ENCODE measurements at places on chromosomes 11 and 22.

GRCh38 chr11:35173011-35173511 is 34.1 kb downstream of the CD44 start:
- DNase-seq = no peak

GRCh38 chr11:72102946-72103753 is at the start of gene LAMTOR1:
TSS of gene LAMTOR1 (minus strand) at chr11:72103297. CDS start at chr11:72103224, 73 bp downstream.
- peak; percentile 99 for DNase-seq

DNA sequence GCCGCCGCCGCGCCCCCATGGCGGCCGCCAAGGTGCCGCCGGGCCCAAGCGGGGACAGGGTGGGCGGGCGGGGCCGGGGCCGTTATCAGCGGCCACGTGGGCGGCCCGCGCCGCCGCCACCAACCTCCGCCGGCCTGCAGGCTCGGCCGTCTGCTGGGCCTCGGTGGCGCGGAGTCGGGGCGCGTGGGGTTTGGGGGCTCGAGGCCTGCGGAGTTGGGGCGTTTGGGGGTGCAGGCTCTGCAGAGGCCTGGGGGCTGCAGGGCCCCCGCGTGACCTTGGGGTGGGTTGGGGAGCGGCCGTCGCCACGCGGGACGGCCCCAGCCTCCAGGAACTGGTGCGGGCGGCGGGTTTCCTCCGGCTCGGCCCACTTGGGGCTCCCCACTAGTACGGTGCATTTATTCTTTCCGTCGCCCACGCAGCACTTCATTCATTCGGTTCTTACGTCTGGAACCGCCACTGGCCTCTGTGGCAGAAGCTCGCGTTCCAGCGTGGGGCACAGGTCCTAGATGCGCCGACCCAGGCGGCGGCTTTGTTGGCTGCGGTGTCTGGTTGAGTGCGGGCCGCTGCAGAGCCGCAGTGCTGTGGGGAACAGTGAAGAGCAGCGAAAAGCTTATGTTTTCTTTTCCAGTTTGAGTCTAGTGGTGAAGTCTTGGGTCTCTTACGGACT is 740 bp upstream of the TRMT2A start:
- peak; percentile 27 for DNase-seq

GRCh38 chr22:22082960-22083359 is 100.4 kb upstream of the TOP3B start:
- DNase-seq = no peak

DNA sequence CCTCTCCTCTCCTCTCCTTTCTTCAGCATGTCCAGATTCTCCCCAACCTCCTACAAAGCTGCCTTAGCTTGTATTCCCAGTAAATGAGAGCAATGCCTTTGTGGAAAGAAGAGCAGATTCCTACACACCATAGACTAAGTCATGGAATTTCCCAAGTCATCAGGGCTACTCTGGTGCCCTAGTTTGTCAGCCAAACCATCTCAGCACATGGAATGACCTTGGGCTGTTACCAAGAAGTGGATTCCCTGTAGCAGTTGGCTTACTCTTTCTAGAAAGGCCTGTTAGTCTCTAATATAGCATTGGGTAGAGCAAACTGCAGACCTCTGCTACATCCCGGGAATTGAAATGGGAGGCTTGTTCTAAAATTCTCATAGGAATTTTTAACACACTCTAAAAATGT is 108.9 kb upstream of the OLFML1 start:
- DNase-seq = no peak

DNA sequence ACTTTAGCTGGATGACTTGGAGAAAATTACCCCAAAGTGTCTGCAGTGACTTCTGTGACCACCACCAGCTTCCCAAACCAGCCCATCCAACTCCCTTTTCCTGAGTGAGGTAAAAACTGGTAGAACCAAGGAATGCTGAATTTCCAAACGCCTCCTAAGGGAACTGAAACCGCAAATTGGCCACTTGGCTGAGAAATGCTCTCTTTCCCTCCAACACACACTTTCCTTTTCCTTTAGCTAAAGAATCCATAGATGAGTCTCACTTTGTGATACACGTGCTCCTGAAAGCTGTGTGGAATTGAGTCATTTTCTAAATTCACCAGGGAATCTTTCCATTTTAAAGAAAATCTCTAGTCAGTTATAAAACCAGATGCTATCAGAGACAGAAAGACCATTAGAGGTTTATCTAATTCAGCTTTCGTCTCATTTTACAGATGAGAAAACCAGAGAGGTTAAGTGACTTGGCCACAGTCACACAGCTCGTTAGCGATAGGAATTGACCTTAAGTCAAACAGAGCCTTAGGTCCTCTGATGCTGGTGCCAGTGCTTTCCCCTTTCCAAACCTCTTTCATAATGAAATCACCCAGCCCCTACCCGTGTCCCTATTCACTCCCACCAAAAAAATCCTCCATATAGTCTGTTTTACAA is 137.2 kb downstream of the COMMD9 start:
- no peak for DNase-seq

DNA sequence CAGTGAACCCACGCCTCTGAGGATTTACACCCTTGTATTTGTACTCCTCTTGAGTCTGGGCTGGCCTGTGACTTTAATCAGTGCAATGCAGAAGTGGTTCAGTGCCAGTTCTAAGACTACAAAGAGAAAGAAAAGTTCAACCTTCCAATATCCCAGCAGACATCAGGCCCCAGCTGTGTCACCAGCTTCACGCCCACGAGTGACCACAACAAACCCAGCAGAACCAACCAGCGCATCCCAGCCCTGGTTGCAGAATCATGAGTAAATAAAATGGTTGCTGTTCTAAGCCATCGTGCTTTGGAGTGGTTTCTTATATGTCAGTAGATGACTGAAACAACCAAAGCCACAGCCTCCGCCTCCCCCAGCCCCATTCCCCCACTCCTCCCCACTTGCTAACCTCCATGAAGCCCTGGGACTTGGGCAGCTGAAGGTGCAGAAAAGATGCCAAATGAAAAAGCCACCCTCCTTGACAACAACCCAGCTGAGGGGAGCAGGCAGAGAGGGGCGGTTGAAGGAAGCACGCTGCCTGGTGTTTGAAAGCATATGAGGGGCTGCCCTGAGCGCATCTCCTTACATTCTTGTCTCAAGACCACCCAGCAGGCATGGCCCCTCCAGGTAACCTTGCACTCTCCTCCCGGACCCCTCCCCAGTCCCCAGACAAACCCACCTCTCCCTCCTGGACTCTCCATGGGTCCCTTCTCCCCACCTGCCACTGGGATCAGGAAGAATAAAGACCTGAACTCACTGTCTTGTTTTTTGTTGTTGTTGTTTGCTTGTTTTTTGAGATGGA is 20.9 kb downstream of the TSKU start:
- DNase-seq = no peak

GRCh38 chr11:73597956-73598718 is at the start of gene FAM168A:
TSS of gene FAM168A (minus strand) at chr11:73598112. CDS start at chr11:73468474, 129,638 bp downstream.
- DNase-seq = peak; percentile 96

- peak; percentile 76 for DNase-seq
These were observed 787 bp downstream of the LRRC10B start for GRCh38 chr11:61509043-61510029.

DNA sequence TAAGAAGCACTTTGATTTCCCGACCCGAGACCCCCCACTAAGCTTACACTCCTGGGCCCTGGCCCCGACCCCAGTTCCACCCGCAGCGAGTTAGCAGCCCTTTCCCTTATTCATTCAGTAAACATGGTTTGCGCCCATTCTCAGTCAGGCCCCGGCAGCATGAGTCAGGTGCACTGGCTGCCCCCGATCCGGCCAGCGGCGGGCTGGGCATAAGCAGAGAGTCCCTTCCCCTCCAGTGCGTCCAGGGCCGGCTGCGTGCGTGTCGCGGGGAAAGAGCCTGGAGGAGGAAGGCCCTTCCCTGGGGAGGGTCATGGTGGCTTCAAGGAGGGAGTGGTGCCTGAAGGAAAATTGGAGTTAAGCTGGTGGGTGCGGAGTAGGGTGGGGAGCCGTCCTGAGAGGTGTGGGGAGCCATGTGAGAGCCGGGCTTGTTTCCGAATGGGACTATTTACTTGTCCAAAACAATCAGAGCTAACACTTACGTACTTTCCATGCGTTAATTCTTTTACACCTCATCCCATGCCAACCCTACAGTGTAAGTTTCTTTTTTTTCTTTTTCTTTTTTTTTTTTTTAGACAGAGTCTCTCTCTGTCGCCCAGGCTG is 657 bp downstream of the IGHMBP2 start:
- DNase-seq = no peak

- no peak for DNase-seq
These were observed 6.1 kb downstream of the CAPN5 start for GRCh38 chr11:77072851-77073327.

DNA sequence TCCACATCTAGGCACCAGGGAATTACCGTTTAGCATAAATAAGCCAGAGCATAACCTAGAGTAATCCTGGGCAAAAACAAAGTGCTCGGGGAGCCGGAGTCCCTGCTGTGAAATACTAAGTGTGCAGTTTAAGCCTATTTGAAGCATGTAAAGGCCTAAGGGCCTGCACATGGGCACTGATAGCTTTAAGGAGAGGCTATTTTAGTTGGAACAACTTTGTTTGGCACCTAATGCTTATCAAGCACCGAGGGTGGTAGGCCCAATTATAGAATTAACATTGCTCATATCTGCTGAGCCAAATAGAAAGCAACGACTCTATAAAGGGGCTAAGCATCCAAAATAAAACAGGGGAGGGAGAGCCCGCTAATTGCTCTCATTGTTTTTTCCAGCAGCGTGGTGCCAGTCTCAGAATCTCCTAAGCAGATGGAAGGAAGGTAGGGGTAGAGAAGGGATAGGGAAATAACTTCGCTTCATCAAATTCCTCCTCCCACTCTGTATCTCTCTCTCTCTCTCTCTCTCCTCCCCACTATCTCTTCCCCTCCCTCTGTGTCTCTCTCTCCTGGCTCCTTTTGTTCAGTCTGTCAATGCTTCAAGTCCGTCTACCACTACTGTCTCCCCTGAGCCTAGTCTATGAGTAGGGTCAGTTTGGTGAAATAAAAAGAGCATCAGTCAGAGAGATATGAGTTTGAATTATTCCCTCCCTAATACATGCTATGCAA is 292.8 kb downstream of the NXPE2 start:
- DNase-seq = no peak

DNA sequence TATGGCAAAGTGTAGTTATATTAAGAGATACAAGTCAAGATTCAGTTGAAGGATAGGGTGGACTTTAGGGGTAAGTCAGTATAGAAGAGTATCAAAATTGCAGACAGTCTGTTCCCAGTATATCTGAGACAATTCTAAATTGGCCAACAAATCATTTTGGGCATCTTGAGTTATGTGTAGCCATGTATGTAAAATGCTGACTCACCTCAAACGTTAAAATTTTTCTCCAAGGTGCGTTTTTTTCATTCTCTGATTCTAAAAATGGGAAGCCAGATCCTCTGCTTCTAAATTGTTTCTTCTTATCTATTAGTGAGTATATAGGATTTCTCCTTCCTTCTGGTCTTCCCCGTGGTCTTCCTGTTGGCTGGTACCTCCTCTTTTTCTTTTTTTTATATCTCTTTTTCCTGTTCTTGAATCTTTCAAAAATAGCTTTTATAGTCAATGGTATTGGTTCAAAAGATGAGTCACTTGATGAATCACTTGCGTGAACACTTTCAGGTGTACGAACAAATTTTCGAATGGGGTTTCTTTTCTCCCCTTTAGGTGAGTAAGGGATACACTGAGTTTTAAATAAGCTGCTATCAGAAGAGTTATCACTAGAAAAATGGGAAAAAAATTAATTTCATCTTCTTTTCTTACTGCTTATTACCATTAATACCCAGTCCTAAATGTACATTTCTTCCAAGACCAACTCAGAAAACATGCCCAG is 3.2 kb downstream of the TAF1D start:
- DNase-seq = no peak

DNA sequence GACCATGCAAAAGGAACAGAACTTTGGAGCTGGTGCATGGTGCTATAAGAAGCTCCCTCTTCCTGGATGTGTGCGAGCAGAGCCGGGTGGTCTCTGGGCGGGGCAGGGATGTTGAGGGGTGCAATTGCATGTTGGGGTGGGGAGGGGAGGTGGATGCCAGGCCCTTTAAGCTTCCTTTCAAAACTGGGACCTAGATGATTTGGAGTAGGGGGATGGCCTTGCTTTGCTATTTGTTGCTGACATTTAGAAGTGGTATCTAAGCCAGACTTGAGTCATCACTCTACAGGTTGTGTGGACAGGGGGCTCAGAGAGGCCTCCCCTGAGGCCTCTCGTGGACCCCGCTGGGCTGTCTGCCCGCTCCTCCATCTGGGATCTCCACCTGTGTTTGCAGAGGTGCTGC is 24.8 kb downstream of the FBLN1 start:
- DNase-seq = no peak

GRCh38 chr11:130397780-130398179 is 30.6 kb downstream of the ADAMTS8 start:
- no peak for DNase-seq

- DNase-seq = no peak
These were observed 31.8 kb downstream of the DKK3 start for GRCh38 chr11:11976481-11977127.

- no peak for DNase-seq
These were observed 22.4 kb downstream of the ADM start for GRCh38 chr11:10327254-10327653.

- DNase-seq = peak; percentile 43
These were observed 133.0 kb upstream of the C11orf58 start for GRCh38 chr11:16605389-16605893.

DNA sequence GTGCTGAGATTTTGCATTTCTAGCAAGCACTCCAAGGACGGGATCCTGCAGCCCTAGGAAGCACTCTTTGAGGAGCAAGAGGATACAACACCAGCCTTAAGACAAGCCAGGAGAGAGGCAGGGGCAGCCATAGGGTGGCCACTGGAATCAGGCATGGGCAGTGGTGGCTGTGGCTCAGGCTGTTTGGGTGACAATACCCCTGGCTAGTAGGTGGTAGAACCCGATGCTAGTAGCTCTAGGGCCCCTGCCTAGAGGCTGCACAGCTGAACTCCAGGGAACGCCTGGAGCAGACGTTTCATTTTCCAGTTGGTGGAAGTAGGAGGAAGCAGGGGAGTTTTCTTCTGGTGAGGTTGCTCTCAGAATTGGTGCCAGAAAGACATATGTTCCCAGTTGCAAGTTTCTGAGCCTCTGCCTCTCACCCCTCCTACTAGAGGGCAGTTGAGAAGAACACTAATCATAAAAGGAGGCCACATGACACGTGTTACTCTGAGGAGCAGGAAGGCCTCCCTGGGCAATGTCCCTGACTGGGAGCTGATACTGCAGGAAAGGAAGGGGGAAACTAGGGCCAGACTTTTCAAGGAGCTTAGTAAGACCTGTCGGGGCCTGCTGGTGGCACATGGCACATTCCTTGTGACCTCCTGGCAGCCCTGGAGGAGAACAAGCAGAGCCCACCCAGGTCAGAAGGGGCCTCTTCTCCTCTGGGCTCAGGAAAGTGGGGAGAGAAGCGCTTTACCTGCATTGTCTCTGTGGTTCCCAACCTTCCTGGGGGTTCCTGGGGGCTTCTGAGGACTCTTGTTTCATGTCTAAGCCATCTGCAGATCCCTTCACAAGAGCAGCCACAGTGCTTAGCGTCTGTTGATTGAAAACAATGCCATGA is 56.6 kb upstream of the DRD2 start:
- DNase-seq = no peak

GRCh38 chr11:20355221-20356219 is 8.0 kb upstream of the HTATIP2 start:
- no peak for DNase-seq

All from heart right ventricle (tissue), 16 donors.